Activated T-cell treated with anti-CD3 and anti-CD28 coated beads, Interleukin-2, amount 50 U/mL, for 1 hour (primary cell): ENCODE measurements at places on chromosomes 2 and 18.

DNA sequence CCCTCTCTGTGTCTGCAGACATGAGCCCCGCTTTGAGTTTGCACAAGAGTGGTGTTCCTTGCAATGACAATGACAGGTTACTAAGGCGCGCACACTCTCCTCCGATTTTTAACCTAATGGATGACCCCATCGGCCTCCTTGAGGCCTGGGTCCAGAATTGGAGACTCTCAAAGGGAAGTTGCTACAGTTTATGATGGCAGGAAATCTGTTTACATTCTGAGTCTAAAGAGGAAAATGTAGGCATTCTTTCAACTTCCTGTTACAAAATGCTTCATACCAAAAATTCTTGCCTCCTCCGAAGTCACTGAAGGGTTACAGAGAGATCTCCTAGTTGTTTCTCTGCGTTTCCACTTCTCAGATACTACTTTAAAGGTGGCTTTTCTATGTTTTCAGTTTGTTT is 225.3 kb upstream of the AGAP1 start:
- no peak for DNase-seq

DNA sequence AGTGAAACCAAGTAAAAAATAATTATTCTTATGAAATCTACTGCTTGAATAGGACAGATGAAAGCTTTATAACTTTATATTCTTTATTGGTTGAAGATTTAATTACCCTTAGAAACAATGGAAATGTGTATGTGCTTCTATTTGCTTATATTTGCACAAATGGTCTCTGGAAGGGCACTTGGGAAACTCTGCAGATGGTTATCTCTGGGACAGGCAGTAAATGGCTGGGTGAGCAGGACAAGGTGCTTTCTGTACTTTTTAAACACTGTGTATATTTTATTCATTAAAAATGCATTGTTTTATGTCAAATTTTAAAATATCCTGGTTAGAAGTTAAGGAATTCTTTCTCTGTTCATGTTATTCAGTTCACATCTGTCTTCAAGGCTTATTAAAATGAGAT is 131.1 kb downstream of the LRRTM4 start:
- no peak for DNase-seq

- DNase-seq = no peak
Observed at GRCh38 chr2:213848631-213849030, 562.2 kb upstream of the VWC2L start.

GRCh38 chr2:177204417-177204816 is 8.2 kb upstream of the HNRNPA3 start:
- DNase-seq = no peak

GRCh38 chr2:174740721-174741120 is 23.6 kb downstream of the CHRNA1 start:
- DNase-seq = no peak

- DNase-seq = no peak
Observed at GRCh38 chr2:107738266-107738665, 88.4 kb upstream of the RGPD4 start.

DNA sequence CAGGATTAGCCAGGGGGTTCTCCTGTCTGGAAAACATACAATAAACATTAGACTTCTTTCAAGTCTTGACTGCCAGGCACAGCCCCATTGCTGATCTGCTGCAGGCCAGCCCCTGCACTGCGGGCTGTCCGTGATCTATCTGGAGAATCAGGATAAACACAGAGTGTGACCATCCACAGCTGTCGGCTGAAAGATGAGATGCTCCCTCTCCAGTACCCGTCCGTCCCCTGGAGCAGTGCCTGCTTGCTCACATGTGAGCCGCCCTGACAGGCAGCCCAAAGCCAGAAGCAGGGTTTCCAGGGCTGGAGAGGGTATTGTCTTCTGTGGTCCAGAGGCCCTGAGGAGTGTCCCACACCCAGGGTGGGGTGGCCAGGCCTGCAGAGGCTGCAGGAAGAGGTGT is 46.1 kb upstream of the FOSL2 start:
- no peak for DNase-seq

- no peak for DNase-seq
Observed at GRCh38 chr2:109370399-109371035, 241.5 kb downstream of the SH3RF3 start.

DNA sequence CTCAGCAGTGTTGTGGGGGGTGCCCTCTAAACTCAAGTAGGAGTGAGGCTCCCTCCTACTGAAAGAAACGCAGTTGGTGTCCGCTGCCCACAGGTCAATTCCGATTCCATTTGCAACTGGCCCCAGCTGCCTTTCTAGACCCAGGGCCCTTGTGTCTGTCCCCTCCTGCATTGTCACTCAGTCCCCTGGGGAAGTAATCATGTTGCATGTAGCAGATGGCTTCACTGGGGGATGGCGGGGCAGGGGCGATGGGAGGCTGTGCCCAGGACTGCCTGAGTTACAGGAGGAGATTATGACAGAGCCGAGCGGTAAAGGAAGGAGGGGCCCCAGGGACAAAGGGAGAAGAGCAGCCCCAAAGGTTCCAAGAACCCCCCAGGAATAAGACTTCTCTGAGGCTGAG is 62.5 kb upstream of the SH3RF3 start:
- DNase-seq = no peak

- DNase-seq = no peak
Observed at GRCh38 chr2:219592736-219593135, 4.9 kb upstream of the STK11IP start.

DNA sequence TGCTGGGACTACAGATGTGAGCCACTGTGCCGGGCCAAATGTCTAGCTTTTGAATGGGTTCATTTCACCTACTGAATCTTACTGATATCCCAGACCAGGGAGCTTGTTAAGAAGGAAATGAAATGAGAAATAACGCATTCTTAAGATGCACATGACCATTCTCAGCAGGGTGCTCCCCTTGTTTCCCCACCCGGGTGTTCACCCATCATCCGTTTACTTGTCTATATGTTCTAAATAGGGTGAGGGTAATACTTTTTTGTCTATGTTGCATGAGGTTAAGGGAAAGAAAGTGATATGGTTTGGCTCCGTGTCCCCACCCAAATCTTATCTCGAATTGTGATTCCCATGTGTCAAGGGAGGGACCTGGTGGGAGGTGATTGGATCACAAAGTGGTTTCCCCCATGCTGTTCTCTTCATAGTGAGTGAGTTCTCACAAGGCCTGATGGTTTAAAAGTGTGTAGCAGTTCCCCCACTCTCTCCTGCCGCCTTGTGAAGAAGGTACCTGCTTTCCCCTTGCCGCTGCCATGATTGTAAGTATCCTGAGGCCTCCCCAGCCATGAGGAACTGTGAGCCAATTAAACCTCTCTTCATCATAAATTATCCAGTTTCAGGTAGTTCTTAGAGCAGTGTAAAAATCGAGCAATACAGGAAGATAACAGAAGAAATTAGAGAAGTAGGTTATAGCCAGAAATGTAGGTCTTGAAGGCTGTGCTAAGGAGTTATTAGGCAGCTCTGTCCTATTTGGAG is 129.1 kb downstream of the DDX1 start:
- DNase-seq = no peak

GRCh38 chr2:153641046-153641445 is 162.5 kb upstream of the RPRM start:
- no peak for DNase-seq

GRCh38 chr18:32299484-32299883 is 109.6 kb downstream of the MEP1B start:
- DNase-seq = no peak

DNA sequence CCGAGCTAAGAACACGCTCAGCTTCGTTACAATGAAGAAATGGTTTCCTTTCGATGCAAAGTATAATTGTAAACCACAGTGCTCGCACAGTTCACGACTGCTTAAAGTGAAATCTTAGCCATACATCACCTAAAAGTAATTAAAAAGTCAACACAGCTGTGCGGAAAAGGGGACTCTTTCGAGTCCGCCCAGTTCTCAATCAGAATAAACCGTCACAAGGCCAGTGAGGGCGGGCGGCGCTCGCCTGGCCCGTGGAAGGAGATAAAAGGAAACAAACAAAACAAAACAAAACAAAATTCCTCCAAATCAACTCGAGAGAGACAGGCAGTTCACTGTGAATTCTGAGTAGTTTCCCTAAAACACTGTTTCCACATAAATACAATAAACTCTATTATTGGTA is 200.9 kb downstream of the TWIST2 start:
- DNase-seq = no peak

DNA sequence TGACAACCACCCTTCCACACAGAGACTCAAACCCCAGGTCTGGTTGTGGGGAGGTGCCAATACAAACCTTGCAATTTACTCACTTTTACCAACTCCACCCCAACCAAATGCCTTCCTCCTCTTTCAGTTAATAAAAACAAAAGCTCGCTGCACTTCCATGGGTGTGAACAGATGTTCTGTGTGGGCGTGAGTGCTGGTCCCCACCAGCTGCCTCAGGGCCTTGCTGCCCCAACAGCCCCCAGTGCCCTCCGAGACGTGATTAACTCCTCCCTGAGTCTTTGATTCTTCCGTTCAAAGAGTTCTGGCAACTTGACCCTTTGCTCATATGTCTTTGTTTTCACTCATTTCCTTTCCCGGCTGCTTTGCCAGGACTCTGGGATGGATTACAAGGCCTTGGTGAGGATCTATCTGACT is 258.9 kb upstream of the CXCR4 start:
- DNase-seq = no peak

- DNase-seq = no peak
Observed at GRCh38 chr18:63192885-63193349, 126.7 kb downstream of the BCL2 start.

DNA sequence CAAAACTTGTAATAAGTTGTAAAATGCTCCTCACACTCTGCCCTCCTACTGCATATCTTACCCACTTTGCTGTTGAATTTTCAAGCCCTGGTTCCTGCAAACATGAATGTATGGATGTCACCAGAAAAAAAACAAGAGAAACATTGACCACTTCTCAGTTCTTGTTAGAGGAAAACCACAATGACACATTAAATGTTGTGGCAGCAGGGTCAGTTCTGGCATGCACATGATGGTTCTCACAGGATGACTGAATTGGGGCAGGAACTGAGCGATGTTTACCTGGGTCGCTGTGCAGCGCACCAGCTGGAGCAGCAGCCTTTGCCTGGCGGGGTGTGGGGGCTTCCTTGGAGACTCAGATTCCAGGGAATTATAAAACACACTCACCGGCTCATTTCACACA is 14.0 kb upstream of the PRKCE start:
- no peak for DNase-seq

- no peak for DNase-seq
Observed at GRCh38 chr2:64141674-64142405, 2.4 kb downstream of the PELI1 start.

DNA sequence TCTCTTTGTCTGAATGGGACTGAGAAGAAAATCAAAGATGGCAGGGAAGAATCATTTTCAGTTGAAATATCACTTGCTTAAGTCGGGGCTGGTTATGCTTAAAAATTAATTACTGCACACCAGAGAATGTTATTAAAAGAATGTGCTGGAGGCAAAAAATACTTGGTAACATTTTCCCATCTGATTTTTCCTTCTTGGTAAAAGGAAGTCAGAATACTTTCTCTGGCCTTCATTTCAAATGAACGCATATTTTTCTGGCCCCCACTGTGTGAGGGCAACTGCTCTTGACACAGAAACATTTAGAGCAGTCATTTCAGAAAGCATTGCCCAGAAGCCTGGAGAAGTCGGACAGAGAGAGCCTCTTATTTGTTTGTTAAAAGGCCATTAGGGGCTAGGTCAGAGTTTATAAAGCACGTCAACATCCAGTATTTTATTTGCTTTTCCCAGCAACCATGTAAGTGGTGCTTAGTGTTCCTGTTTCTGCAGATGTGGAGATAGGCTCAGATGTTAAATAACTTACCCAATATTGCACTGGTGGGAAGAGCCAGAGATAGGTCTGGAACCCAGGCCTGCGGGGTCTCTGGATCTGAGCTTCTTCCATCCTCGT is 32.9 kb upstream of the LYPD6B start:
- DNase-seq = no peak

- peak; percentile 20 for DNase-seq
Observed at GRCh38 chr18:13232086-13232917, 13.7 kb downstream of the LDLRAD4 start.

GRCh38 chr2:28901841-28902240 is 7.4 kb downstream of the WDR43 start:
- DNase-seq = no peak

DNA sequence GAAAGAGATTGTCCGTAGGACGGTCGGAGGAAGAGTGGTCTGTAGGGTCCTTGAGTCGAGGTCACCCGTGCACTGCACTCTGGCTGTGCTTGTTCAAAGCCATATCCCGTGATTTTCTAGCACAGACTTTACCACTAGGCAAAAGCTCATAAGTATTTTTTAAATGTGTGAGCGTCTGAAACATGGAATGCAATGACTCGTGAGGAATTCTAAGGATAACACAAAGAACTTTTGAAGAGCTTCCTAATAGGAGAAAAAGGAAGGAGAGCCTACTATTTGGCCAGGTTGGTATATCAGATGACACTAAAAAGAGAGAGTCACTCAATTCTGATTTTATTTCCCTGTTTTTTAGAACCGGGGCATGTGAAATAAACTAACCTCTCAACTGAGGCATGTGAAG is 68.3 kb downstream of the CD28 start:
- DNase-seq = no peak

DNA sequence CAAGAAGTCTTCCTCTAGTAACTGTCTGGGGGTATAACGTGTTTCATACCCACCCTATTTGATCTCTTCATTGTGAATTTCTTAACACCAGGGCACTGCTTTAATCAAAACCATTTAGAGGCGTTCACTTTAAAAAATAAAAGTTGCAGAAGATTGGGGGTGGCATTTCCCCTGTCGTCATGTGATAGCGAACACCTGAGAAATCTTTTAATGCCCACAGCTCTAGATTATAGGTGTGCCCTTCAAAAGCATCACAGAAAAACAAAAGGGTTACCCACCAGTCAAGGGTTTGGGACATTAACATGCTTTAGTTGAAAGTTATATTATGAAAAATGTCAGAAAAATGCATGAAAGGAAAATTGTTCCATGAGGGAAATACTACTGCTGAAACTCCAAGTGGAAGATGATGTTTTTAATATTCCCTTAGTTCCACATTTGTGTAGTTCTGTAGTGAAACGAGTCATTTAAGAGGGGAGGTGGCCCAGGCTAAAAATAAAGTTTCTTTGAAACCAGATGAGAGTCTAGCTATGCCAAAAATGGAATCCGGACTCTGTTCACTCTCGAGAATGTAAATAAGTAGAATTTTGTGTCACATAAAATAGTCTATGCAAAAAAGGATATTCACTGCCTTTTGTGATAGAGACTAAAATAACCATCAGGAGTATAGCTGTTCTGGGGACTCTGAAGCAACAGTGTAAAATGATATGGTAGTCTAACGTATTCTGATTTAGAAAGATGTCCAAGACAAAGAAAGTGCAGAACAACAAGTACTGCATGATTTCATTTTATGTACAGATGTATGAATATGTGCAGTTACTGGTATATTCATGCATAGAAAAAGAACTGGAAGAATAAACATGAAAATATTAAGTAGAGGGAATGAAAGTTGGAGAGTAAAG is 95.3 kb downstream of the TMEM247 start:
- DNase-seq = no peak

DNA sequence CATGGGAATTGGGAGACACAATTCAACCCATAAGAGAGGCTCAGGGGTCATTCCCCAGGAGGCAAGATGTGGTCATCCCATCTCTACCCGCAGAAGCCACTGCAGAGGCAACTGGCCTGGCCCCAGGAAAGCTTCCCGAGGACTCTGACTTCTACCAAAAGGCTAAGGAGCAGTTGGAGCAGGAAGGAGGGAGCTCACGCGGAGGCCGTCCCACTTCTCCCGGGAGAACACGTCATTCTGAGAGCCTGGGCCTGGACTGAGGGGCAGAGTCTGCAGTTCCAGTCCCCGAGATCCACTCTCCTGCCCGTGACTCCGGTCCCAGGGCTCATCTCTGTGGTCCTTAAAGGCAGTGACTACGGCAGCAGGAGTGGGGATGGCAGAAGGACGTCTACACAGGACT is 69.0 kb upstream of the TAF1B start:
- DNase-seq = no peak

GRCh38 chr2:19195661-19196060 is 162.8 kb downstream of the OSR1 start:
- DNase-seq = no peak
